ENCODE measurements at places on chromosomes 16 and 17.

GRCh38 chr16:54585998-54586340 lies 299.4 kb upstream of the IRX3 start:
- no peak for DNase-seq

GRCh38 chr16:30065943-30066760 lies 592 bp downstream of the ALDOA start:
- peak; percentile 65 for DNase-seq

DNA sequence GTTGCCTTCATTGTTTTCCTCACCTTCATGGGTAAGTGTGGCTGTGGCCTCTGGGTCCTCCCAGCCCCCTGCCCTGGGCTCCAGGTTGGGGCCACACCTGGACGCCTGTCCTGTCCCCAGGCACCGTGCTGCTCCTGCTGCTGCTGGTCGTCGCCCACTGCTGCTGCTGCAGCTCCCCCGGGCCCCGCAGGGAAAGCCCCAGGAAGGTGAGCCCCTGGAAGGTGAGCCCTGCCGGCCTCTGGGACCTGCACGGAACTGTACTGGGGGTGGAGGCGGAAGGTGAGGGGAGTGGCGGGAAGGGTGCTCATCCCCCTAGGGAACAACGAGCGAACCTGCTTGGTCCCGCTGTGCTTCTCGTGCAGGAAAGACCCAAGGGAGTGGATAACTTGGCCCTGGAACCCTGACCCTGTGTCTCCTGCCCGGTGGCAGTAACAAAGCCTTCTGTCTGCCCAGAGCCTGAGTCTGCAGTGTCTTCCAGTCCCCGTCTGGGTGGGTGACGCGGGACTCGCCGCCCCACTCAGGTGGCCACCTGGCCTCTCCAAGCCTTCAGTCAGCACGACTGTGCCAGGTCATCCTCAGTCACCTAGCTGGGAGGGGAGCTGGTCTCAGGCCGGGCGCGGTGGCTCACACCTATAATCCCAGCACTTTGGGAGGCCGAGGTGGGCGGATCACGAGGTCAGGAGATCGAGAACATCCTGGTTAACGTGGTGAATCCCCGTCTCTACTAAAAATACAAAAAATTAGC lies 831 bp downstream of the SMIM22 start:
- no peak for DNase-seq

GRCh38 chr17:57803021-57803420 lies 46.8 kb downstream of the MRPS23 start:
- no peak for DNase-seq

DNA sequence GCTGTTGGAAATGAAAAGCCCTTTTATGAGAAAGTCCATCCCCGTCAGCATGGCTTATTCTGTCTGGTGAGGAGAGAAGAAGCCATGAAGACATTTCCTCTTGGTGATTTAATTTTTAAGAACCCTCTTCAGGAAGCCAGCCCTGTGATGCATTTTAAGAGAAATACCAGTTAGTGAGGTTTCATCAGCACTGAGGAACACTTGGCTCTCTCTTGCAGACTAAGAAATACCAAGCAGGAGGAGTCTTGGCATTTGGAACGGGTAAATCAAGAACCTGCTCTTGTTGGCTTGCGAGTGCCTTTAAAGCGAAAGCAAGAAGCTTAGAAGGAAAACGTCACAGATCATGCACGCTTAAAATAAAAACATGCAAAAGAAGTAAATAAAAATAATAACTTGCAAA lies 17.5 kb downstream of the RAB11FIP3 start:
- no peak for DNase-seq

DNA sequence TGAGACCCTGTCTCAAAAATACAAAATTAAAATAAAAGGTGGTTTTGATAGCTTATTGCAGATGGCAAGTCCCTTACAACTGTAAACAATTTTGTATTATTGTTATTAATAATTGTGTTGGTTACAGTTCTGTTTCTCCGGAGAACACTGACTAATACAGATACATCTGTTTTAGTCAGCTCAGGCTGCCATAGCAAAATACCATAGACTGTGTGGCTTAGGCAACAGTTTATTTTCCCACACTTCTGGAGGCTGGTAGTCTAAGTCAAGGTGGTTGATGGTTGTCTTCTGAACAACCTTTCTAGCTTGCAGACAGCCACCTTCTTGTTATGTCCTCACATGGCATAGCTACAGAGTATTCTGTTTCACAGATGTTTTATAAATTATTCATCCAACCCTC lies 14.2 kb upstream of the IL21R start:
- DNase-seq: no peak

GRCh38 chr16:65421596-65421995 lies 299.7 kb upstream of the CDH11 start:
- DNase-seq: no peak

DNA sequence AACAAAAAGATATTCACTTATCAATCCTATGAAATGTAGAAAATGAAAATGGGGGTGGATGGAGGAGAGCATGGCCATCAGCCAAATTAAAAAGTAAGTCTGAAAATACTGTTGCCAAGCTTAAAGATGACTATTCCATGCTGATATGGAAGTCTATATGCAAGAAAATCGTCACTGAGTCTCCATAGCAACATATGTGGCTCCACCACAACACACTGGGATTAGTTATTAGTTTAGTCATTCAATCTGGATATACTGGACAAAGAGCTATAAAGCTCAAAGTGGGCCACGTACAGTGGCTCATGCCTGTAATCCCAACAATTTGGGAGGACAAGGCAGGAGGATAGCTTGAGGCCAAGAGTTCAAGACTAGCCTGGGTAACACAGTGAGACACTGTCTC lies 24.7 kb upstream of the PSMD7 start:
- no peak for DNase-seq

DNA sequence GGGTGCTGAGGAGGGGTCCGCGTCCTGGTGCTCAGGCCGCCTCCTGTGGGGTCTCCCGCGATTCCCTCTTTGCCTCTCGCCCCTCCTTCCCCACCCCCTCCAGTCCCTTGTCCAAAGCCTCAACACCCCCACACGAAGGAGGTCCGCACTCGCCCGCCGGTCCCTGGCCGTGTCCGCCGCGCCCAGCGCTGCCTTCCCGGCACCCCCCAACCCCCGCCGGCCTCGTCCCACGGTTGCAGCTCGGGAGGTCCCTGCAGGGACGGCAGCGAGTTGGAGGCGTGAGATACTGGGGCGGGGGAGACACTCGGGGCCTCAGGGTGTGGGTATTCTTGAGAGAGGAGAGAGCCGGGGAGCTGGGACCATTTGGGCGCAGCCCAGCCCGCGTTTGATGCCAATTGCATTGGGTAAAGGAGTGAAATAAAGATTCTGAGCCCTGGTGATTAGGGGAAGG lies 468 bp downstream of the FLYWCH2 start:
- DNase-seq: peak; percentile 18

- no peak for DNase-seq
Observed at GRCh38 chr17:46787478-46787877, 31.0 kb downstream of the WNT3 start.

- no peak for DNase-seq
Observed at GRCh38 chr16:87516361-87516760, 23.5 kb upstream of the ZCCHC14 start.

DNA sequence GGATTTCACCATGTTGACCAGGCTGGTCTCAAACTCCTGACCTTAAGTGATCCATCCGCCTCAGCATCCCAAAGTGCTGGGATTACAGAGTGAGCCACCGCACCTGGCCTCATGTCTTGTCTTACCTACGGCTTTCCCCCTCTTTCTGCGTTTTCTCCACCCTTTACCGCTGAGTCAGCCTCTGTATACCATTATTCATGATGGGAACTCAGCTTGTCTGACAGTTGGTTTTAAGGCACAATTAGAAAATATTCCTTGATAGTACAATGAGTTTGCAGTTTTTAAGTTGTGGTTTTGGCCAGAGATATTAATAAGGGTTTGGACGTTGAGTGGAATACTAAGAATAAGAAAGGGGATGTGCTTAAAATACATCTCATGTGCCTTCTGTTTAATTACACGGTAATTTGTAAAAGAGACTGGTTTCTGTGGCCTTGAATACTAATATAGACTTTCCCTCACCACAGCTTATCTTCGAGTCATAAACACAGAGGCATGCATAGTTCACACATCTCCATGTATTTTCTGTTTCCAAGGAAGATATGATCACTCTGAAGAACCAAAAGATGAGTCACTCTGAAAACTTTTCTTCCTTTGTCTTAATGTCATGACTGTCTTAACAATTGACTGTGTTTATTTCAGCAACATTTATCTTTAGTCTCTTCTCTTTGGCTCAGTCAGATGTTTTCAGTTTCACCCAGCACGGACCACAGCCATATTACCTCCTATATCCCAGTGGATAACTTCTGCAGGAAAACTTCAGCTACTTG lies 54.4 kb downstream of the PITPNC1 start:
- DNase-seq: peak; percentile 77

DNA sequence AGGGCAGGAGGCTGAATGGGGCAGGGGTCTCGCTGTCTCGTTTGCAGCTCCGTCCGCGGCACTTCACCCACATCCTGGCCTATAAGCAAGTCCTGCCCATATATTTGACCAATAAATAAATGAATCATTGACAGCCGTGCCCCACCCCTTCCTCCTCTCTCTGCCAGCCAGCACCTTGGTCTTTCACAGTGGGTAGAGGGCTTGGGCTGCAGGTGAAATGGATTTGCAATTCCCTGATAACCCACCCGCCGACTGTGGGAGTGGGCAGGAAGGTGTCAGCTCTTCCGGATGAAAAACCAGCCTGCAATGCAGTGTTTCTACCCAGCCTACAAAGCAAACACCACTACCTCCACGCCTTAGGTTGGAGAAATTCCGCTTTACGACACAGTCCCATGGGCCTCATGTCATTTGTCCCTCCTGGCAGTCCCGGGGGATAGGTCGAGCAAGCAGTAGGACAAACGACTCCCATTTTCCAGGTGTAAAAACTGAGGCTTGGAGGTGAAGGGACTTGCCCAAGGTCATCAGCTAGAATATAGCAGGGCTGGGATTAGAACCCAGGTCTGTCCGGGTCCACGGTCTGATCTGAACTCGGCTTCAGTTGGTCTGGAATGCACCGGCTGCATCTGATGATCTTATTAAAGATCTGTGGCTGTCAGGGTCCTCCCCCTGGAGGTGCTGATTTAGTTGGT lies 79.0 kb downstream of the ABCC1 start:
- no peak for DNase-seq

DNA sequence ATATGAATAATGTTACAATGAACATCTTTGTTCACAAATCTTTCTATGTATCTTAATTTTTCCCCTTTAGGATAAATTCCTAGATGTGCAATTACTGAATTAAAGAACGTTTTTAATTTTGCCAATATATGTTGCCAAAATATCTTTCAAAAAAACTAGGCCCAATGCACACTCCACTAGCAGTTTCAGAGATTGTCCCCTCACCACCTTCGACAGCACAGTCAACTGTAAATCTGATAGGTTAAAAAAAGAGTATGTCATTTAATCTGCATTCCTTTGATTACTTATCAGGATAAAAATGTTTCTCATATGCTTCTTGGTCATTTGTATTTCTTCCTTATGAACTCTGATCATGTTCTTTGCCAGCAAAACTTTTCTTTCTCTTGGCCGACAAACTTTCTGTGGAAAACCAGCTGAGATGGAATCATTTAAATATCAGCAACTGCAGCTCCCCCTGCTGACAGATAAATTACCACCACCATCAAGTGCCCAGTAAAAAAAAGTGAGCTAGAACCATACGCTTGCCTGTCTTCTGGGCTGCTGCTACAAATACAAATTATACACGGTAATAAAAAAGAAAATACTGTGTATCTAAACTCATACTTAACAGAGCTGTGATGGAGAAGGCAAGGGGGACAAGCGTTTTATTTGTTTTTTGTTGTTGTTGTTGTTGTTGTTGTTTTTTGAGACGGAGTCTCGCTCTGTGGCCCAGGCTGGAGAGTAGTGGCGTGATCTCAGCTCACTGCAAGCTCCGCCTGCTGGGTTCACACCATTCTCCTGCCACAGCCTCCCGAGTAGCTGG lies 19.6 kb upstream of the KANSL1 start:
- DNase-seq: peak; percentile 85

- DNase-seq: peak; percentile 70
Observed at GRCh38 chr17:51397361-51398127, 137.2 kb downstream of the UTP18 start.

GRCh38 chr17:39244016-39244599 lies 18.4 kb upstream of the STAC2 start:
- no peak for DNase-seq

- no peak for DNase-seq
Observed at GRCh38 chr16:29158785-29159184, 173.9 kb downstream of the LAT start.

DNA sequence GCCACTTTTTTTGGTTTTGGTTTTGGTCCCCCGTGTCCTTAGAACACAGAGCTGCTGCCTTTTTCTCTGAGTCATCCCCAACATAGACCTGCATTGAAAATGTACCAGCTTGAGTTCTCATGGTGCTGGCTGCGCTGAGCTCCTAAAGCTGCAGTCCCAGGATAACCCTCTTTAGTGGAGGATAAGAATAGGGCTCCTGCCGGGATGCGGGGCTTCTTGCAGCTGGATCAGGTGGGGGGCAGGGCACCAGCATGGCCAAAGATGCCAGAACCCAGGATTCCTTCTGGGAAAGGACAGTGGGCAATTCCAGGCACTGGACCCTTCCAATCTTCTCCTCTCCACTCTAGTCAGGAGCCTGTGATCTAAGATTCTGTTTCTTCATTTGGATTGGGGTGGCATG lies 8.3 kb upstream of the CLUH start:
- no peak for DNase-seq

GRCh38 chr17:20992416-20992815 lies 50.4 kb downstream of the USP22 start:
- DNase-seq: no peak

- DNase-seq: no peak
Observed at GRCh38 chr17:73404246-73404645, 92.4 kb upstream of the CDC42EP4 start.

GRCh38 chr17:82440469-82440981 lies 10.0 kb downstream of the CYBC1 start:
- no peak for DNase-seq

DNA sequence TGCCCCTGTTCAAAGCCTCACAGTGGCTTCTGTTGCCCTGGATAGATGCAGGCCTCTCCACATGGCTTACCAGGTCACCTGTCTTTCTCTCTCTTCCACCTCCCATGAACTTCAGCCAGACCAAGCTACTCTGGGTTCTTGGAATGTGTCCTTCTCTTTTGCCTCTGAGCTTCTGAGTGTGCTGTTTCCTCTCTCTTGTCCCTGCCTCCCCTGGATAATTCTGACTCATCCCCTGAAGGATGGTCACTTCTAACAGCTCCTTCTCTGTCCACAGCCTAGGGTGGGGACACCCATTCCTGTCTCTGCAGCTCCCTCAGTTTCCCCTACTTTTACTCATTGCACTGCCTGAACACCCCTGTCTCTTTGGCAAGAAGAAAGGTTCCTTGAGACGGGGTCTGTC lies 2.9 kb downstream of the GUCY2D start:
- DNase-seq: peak; percentile 71
